WTC11 (cell line): ENCODE measurements at places on chromosomes 3 and 15.
A peak's percentile ranks its signal among the peaks of the same experiment; 100 is the strongest.

- no peak overlapping the region for H3K4me3 ChIP-seq
- H3K36me3 ChIP-seq: no peaks in the 10 kb centered on the region
- H3K4me1 ChIP-seq: no peaks in the 10 kb centered on the region
- no peak for DNase-seq
- H3K27ac ChIP-seq: no peak overlapping the region
- H3K27me3 ChIP-seq: no peaks in the 10 kb centered on the region
These were observed 97.2 kb downstream of the SEMA5B start for GRCh38 chr3:122930063-122930997.

DNA sequence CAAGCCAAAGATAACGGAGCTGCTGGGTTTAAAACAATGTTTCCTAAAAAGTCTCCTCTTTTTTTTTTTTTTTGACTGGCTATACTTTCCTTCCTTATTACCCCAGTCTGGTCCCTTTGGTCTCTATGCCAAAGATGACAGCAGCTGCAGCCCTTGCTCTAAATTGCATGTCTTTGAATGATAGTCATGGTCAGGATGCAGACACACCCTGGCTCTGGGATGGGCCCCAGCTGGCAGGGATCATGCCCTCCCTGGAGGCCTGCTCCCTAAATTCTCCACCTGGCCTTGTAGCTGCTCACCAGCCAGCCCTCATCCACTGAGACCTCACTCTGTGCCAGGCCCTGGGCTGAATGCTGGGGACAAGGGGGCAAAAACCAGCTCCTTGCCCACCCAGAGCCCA lies 95.8 kb downstream of the MESD start:
- no peak for DNase-seq
- no peaks in the 10 kb centered on the region for H3K27me3 ChIP-seq
- H3K27ac ChIP-seq: no peak overlapping the region

- H3K4me3 ChIP-seq: peak overlapping the region; percentile 47
- DNase-seq: peak; percentile 67
- H3K4me1 ChIP-seq: peaks cover 16% of the 10 kb centered on the region
- H3K27ac ChIP-seq: no peak overlapping the region
- peaks cover 94% of the 10 kb centered on the region for H3K27me3 ChIP-seq
These were observed 2.3 kb downstream of the ITPKA start for GRCh38 chr15:41495736-41496599.

DNA sequence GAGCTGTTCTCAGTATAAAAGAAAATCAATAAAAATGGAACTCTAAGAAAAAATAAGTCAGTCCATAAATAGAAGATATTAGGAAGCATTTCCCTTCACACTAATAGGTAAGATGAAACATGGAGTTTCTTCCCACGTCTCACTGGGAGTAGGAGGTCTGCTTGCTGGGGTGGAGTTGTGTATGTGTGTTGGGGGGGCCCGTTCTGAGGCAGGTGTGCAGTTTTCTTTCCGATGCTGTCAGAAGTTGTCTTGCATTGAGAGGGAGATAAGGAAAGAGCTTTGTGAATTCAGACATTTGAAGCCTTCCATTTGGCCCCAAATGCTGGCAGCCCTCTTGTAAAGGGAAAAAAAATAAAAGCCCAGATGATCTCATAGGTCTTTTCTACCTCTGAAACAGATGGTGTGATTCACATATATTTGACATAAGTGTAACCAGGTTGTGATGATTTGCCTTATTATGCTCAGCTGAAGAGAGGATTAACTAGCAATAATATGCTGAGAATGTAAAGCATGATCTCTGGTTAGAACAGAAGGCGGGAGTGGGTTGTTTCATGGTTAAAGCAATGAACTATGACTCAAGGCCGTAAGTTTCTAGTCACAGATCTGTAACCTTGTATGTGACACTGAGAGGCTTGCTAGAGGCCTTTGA lies 8.8 kb downstream of the RASGRP1 start:
- no peak overlapping the region for H3K27ac ChIP-seq
- H3K4me1 ChIP-seq: peaks cover 21% of the 10 kb centered on the region
- H3K4me3 ChIP-seq: no peak overlapping the region
- no peak for DNase-seq
- no peaks in the 10 kb centered on the region for H3K36me3 ChIP-seq

DNA sequence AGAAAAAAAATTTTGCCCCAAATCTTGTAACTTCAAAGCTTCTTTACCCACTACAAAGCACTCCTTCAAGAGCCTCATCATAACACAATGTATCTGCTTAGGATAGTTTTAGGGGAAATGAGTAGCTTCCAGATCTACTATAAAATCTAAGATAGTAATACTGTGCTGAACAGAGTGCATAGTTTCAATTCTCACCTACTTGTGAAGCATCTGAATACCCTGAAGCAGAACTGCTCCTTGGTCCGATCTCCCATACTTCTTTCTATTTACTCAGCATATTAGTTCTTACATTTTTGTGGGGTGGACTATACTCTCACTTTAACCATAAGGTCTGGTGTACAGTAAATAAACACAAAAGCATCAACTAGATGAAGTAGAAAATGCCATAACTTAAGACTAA lies 9.6 kb downstream of the TFRC start:
- H3K27me3 ChIP-seq: no peaks in the 10 kb centered on the region
- peaks cover 3% of the 10 kb centered on the region; the same call in 1 of the 2 replicates for H3K4me1 ChIP-seq
- H3K4me3 ChIP-seq: no peak overlapping the region
- DNase-seq: no peak
- no peak overlapping the region for H3K27ac ChIP-seq

- peaks cover 3% of the 10 kb centered on the region; the same call in 1 of the 2 replicates for H3K36me3 ChIP-seq
- peak overlapping the region; percentile 62 for H3K4me3 ChIP-seq
- H3K27ac ChIP-seq: no peak overlapping the region
These were observed 1.9 kb downstream of the CAMK2N2 start for GRCh38 chr3:184259396-184259877.

DNA sequence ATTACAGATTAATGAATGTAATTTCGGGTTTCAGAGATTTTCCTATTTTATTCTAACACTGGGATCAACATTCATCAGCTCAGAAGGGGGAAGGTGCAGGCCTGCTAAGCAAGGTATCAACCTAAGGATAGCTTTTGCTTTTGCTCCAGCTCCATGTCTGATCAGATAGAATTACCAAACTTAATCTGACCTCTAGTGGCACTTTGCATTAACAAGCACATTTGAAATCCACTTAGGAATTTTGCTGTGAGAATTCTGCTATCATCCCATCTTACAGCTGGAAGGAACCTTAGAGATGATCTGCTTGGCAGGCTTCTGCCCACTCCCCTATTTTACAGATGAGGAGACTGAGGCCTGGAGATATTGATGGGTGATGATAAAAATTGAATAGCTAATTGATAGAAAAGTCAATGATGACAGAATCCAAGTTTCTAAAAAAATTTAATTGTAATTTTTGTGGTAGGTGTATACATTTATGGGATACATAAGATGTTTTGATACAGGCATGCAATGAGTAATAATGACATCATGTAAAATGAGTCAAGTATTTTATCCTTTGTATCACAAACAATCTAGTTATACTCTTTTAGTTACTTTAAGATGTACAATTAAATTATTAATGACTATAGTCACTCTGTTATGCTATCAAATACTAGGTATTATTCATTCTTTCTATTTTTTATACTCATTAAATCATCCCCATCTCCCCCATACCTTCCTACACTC lies 209.2 kb upstream of the ZPLD1 start:
- H3K36me3 ChIP-seq: no peaks in the 10 kb centered on the region
- H3K27ac ChIP-seq: no peak overlapping the region
- no peak for DNase-seq
- no peaks in the 10 kb centered on the region for H3K27me3 ChIP-seq
- H3K4me1 ChIP-seq: peaks cover 10% of the 10 kb centered on the region; the same call in 1 of the 2 replicates
- H3K4me3 ChIP-seq: no peak overlapping the region

GRCh38 chr3:53670721-53671120 lies 175.5 kb downstream of the CHDH start:
- H3K4me3 ChIP-seq: no peak overlapping the region
- H3K36me3 ChIP-seq: no peaks in the 10 kb centered on the region
- DNase-seq: no peak
- H3K4me1 ChIP-seq: no peaks in the 10 kb centered on the region
- no peaks in the 10 kb centered on the region for H3K27me3 ChIP-seq

GRCh38 chr3:159451482-159451881 lies 537.2 kb upstream of the IL12A start:
- no peaks in the 10 kb centered on the region for H3K36me3 ChIP-seq
- peaks cover 8% of the 10 kb centered on the region for H3K4me1 ChIP-seq
- no peak for DNase-seq
- no peak overlapping the region for H3K4me3 ChIP-seq
- no peak overlapping the region for H3K27ac ChIP-seq

- no peak overlapping the region for H3K4me3 ChIP-seq
- no peak for DNase-seq
- no peaks in the 10 kb centered on the region for H3K27me3 ChIP-seq
These were observed 10.6 kb downstream of the IQSEC1 start for GRCh38 chr3:13062647-13063046.

DNA sequence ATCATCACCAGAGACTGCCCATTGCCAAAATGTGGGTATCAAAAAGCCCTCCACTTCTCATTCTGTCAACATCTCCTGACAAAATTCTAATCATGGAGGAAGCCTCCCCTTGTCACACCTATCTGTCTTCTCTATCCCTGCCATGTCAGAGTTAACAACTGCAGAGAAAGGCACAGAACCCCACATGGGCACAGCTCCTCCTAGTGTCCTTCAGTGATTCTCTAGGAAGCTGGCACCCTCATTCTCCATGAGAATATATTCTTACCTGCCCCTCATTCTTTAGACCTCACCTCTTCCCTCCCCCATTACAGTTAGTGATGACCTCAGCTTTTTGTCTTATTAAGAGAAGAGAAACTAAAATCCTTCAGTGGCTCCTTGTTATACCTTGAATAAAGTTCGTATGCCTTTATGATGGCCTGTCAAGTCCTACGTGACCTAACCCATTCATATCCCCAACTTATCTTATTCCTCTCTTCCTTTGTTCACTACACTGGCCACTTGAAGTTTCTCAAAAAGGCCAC lies 44.6 kb downstream of the NME9 start:
- no peak for DNase-seq
- peaks cover 10% of the 10 kb centered on the region for H3K36me3 ChIP-seq
- H3K27ac ChIP-seq: no peak overlapping the region
- H3K4me1 ChIP-seq: no peaks in the 10 kb centered on the region
- H3K4me3 ChIP-seq: no peak overlapping the region
- H3K27me3 ChIP-seq: no peaks in the 10 kb centered on the region

- peaks cover 12% of the 10 kb centered on the region for H3K36me3 ChIP-seq
- H3K27me3 ChIP-seq: peaks cover 5% of the 10 kb centered on the region
- H3K4me1 ChIP-seq: peaks cover 17% of the 10 kb centered on the region
- peak; percentile 92 for DNase-seq
- no peak overlapping the region for H3K4me3 ChIP-seq
- no peak overlapping the region for H3K27ac ChIP-seq
These were observed 82.6 kb downstream of the LSM3 start for GRCh38 chr3:14261229-14261628.

GRCh38 chr15:40808861-40809450 lies 1.7 kb upstream of the DNAJC17 start:
- no peaks in the 10 kb centered on the region for H3K27me3 ChIP-seq
- H3K4me3 ChIP-seq: peak overlapping the region; percentile 98
- no peak overlapping the region for H3K27ac ChIP-seq
- no peak for DNase-seq

GRCh38 chr3:59772416-59773408 lies 722.9 kb upstream of the CFAP20DC start:
- H3K36me3 ChIP-seq: no peaks in the 10 kb centered on the region
- H3K4me3 ChIP-seq: no peak overlapping the region
- no peak for DNase-seq
- H3K4me1 ChIP-seq: peaks cover 17% of the 10 kb centered on the region

- H3K36me3 ChIP-seq: peaks cover 3% of the 10 kb centered on the region; the same call in 1 of the 2 replicates
- peak overlapping the region; percentile 71 for H3K27ac ChIP-seq
- H3K4me3 ChIP-seq: no peak overlapping the region
- no peak for DNase-seq
- no peaks in the 10 kb centered on the region for H3K27me3 ChIP-seq
These were observed 5.4 kb downstream of the MAPKBP1 start for GRCh38 chr15:41779662-41780157.

DNA sequence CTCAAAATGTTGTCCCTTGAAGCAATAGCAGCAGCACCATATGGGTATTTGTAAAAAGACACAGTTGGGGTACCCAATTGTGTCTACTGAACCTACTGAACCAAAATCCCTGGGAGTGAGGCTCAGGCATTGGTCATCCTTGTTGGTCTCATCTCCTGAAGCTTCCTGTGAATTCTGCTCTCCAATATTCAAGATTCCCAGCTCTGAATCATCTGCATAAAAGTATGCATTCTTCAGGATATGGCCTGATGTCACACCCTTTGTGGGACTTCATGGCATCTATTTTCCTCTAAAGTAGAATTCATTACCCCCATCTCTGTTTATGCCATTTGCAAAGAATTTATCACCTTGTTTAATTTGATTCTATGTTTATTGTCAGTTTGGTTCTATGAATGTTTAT lies 13.3 kb upstream of the PTX3 start:
- peaks cover 8% of the 10 kb centered on the region for H3K4me1 ChIP-seq
- H3K27me3 ChIP-seq: no peaks in the 10 kb centered on the region
- H3K27ac ChIP-seq: no peak overlapping the region
- H3K36me3 ChIP-seq: peaks cover 28% of the 10 kb centered on the region

DNA sequence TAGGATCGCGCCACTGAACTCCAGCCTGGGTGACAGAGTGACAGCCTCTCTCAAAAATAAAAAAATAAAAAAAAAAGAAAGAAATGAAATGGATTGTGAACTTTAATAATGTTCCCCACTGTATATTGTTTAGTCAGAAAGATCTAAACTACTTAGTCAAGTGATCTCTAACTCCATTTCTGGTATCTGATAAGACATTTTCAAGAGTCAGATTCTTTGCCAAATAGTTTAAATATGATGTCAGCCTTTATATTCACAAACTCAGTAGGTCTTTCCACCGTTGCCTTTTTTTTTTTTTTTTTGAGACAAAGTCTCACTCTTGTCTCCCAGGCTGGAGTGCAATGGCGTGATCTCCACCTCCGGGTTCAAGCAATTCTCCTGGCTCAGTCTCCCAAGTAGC lies 29.0 kb upstream of the OSBPL11 start:
- H3K27ac ChIP-seq: no peak overlapping the region
- peaks cover 3% of the 10 kb centered on the region for H3K27me3 ChIP-seq
- DNase-seq: no peak
- no peaks in the 10 kb centered on the region for H3K4me1 ChIP-seq
- no peak overlapping the region for H3K4me3 ChIP-seq
- no peaks in the 10 kb centered on the region for H3K36me3 ChIP-seq

DNA sequence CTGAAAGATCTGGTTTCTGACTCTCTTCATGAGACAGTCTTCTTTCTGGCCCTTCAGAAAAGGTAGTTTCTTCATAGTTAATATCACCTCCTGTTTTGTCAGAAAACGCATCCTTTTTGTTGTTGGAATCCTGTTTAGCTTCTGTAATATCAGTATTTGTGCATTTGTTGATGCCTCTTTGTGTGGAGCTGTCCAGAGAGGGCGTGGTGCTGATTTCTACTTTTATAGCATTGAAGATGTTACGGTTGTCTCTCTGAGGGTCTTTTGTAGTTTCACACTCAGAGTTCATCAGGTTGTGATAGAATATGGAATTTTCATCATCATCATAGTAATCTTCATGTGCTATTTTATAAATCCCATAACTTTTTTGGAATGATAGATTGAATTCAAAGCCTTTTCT lies 8.9 kb downstream of the GPR149 start:
- H3K36me3 ChIP-seq: no peaks in the 10 kb centered on the region
- peak; percentile 29 for DNase-seq
- no peak overlapping the region for H3K27ac ChIP-seq
- H3K27me3 ChIP-seq: no peaks in the 10 kb centered on the region
